ENCODE measurements at places on chromosomes 7 and 10.

- DNase-seq, result no peak
Measured at GRCh38 chr10:132684164-132684891, 101.6 kb downstream of the NKX6-2 start.

GRCh38 chr7:66344166-66344565 is 139.0 kb downstream of the TPST1 start:
- DNase-seq, result no peak

- DNase-seq, result no peak
Measured at GRCh38 chr7:21603972-21604749, 61.3 kb downstream of the DNAH11 start.

DNA sequence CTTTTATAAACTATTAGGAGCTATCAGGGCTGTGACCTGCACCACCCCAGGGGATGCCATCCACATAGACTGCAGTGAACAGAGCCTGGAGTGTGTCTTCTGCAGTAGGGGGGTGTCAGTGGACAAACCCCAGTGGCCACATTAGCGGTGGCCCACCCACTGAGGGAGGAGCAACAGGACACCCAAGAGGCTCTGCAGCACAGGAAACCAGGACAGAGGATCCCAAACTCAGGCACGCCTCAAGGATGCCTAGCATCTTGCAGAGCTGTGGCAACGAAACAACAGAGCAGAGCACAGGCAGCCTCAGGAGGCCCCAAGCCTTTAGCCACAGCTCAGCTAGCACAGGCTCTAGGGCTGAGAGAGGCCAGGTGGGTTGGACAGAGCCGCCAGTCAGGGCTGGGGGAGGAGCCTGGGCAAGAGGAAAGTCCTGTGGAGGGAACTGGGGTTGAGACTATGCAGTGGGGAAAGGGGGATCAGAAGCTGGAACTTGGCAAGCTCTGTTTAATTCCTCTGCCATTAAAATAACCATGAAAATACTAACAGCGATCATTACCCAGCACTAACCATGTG is 53.8 kb downstream of the GRID1 start:
- DNase-seq, result no peak

GRCh38 chr10:15541376-15541775 is 170.3 kb upstream of the FAM171A1 start:
- DNase-seq, result no peak

GRCh38 chr7:95092324-95092723 is 184.9 kb downstream of the PPP1R9A start:
- DNase-seq, result no peak

DNA sequence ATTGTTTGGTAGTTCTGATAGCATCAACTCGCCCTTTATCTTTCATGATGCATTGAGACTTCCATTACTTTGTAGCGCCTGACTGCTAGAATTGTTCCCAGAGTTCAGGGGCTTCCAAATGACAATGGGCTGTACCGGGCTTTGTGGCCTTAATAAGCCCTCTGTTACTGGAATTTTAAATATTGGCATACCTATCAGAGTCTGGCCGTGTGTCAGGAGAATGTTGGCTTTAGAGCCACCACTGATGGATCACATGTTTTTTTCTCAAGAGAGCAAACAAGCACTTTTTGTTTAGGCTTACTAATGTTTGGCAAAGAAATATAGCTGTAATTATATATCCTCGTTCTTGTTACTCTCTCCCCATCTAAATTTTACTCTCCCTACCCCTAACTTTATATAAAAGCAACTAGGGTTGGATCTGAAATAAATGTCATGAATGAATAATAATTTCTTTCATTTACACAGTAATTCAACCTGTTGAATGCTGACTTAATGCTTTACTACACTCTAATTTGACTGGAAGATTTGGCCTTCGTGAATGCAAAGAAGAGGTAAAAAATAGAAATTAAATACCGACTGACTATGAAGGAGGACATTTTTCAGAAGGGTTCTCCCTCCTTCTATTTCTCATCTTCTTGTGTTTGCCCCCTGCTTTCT is 396.7 kb downstream of the AUTS2 start:
- no peak for DNase-seq

Measured in H1 (cell line).